ENCODE measurements at places on chromosomes 5 and 9.

DNA sequence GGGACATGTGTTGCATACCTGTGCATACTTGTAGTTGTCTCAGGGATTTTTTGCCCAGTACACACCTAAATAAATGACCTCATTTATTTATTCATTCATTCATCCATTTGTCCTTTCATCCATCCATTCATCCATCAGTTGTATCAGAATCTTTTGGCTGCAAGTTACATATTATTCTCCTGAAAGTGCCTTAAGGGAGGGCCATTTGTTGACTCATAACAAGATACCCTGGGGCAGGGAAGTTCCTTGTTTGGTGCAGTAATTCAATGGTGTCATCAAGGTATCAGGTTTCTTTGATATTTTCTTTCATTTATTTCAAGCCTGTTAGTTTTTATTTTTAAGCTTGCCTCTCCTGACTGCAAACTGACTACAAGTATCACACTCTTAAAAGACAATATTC is 597.9 kb upstream of the TLE4 start:
- no peak overlapping the region for H3K4me3 ChIP-seq
- DNase-seq, result no peak
- H3K27ac ChIP-seq, result no peak overlapping the region
- no peaks in the 10 kb centered on the region for H3K4me1 ChIP-seq
- H3K27me3 ChIP-seq, result no peaks in the 10 kb centered on the region
- H3K36me3 ChIP-seq, result no peaks in the 10 kb centered on the region

DNA sequence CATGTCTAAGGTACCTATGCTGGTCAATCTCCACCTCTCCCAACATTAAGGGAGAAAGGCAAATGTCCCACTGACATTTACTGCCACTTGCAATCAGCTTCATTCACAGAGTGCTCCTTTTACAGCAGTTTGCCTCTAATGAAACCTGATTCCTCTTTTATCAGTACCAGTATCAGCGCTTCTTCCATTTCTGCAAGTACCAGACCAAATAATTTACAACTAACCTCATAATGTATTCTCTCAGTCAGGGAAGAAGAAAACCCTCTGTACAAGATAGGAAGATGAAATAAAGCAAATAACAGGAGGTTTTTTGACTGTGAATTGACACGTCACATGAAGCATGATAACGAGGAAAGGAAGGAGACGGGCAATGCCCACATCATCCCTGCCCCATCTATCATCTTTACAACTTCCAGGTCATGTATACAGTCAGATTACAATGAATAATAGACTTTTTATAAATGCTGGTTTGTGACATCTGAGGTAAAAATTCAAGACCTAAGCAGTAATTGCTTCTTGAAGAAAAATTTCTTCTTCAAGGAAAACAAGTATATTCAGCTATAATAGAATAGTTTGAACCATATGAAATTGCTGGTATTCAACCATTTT is 21.9 kb downstream of the ABITRAM start:
- DNase-seq, result no peak
- H3K4me3 ChIP-seq, result no peak overlapping the region
- no peaks in the 10 kb centered on the region for H3K27me3 ChIP-seq

GRCh38 chr5:173557123-173557903 is 59.1 kb downstream of the BOD1 start:
- H3K4me1 ChIP-seq, result no peaks in the 10 kb centered on the region
- no peak for DNase-seq
- H3K27ac ChIP-seq, result no peak overlapping the region
- H3K36me3 ChIP-seq, result no peaks in the 10 kb centered on the region
- no peaks in the 10 kb centered on the region for H3K27me3 ChIP-seq

GRCh38 chr9:69090946-69091345 is 55.4 kb downstream of the FXN start:
- DNase-seq, result no peak
- no peaks in the 10 kb centered on the region for H3K27me3 ChIP-seq
- no peak overlapping the region for H3K4me3 ChIP-seq

DNA sequence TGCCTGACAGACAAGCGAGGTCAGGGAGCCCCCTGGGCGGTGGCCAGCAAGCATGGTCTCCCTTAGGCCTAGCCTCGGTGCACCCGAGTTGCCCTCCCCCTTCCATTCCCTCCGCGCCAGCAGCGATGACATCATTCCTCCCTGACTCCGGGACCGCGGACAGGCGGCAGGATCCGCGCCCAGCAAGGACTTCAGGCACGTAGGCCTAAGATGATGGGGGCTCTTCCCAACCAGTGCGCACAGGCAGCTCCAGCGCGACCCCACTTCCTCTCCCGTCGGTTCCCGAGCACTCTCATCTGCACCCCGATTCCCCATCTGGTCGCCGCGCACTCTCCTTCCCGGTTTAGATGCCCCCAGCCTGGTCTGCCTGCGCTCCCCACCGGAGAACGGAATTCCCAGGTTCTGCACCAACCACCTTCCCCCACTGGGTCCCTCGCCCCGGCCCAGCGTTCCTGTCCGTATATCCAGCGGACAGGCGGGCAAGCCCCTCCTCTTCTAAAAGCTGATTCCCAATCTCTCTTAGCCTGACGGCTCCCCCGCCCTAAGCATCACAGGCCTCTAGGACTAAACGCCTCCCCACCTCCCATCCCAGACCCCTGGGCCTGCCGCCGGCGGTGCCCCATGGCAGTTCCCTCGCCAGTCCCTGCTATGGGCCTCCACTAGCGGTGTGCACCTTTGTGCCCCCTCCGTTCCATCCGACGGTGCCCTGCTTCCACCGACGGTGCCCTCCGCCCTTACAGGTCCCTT is 931 bp downstream of the FAM219A start:
- no peaks in the 10 kb centered on the region for H3K27me3 ChIP-seq
- peak; percentile 82 for DNase-seq
- peaks cover 20% of the 10 kb centered on the region for H3K4me1 ChIP-seq
- peak overlapping the region; percentile 72 for H3K27ac ChIP-seq
- H3K36me3 ChIP-seq, result no peaks in the 10 kb centered on the region

DNA sequence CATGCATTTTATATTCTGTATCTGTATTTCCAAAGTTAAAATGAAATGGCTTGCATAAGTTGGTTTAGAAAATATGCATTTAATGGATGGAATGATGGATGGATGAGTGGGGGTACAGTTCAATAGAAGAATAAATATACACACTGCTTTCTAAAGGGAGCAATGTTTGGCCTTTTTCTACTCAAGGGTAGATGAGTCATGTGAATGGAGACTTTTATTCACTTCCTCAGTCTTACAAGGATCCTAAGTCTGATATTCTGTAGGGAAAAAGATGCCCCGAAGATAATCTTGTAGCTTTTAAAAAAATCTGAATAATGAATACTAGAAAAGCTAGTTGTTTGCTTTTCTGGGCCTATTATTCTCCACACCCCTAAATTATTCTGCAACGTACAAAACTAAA is 2112.1 kb downstream of the MAT2B start:
- H3K27me3 ChIP-seq, result no peaks in the 10 kb centered on the region
- no peak overlapping the region for H3K4me3 ChIP-seq
- H3K27ac ChIP-seq, result no peak overlapping the region
- no peaks in the 10 kb centered on the region for H3K36me3 ChIP-seq
